ENCODE measurements at places on chromosomes 3 and 15.

GRCh38 chr3:157089455-157090221 lies 70.3 kb downstream of the CCNL1 start:
- DNase-seq = no peak

- peak; percentile 11 for DNase-seq
These were observed 179.4 kb downstream of the GBE1 start for GRCh38 chr3:81581966-81582599.

DNA sequence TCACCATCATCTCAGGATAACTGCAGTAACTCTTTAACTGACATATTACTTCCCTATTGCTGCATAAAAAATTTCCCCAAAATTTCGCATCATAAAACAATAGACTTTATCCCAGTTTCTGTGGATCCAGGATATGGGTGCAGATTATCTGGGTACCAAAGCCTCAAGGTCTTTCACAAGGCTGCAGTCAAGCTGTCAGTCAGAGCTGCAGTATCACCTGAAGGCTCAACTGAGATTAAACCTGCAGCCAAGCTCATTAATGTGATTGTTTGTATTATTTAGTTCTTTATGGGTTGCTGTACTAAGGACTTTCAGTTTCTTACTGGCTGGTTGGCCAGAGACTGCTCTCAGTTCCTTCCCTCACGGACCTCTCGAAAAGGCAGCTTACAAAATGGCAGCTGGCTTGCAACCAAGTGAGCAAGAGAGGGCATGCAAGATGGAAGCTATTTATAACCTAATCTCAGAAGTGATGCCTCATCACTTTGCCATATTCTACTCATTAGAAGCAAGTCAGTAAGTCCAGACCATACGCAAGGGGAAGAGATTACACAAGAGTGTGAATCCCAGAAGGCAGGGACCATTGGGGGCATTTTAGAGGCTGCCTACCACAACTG lies 54.9 kb downstream of the DCUN1D1 start:
- no peak for DNase-seq

DNA sequence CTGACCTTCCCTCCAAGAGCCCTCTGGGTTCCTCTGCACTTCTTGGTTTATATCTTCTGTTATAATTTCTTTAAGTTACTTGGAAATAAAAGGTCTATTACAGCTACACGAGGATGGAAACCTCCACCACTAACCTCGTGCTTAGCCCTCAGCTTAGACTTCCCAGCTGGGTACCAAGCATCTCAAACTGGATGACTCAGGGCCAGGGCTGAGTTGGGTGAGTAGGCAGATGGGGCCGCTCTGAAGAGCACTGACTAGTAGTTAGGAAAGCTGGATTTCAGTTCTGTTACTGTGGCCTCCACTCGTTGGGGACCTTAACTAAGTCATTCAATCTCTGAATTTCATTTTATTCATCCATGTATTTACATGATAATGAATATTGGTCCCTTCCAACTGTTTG lies 1036.6 kb downstream of the IGSF11 start:
- DNase-seq = no peak

DNA sequence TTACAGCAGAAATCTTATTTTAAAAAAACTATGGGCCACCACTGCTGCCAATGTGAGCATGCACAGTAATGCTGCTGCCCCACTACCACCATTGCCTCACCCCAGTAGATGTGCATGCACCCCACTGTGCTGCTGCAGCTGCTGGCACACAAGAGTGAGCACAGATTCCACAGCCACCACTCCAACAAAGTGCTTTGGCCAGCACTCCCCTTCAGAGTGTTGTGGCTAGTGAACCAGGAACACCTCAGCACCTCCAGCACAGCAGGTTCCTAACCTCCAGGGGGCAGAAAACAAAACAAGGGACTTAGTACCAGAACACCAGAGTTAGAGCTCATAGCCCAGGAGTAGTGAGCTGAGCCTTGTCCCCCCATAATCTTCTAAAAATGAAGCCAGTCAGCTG lies 629.6 kb downstream of the PYDC2 start:
- no peak for DNase-seq

GRCh38 chr3:38334142-38335055 lies 12.2 kb upstream of the XYLB start:
- no peak for DNase-seq

GRCh38 chr3:132253262-132253878 lies 63.8 kb upstream of the ACP3 start:
- DNase-seq = no peak

DNA sequence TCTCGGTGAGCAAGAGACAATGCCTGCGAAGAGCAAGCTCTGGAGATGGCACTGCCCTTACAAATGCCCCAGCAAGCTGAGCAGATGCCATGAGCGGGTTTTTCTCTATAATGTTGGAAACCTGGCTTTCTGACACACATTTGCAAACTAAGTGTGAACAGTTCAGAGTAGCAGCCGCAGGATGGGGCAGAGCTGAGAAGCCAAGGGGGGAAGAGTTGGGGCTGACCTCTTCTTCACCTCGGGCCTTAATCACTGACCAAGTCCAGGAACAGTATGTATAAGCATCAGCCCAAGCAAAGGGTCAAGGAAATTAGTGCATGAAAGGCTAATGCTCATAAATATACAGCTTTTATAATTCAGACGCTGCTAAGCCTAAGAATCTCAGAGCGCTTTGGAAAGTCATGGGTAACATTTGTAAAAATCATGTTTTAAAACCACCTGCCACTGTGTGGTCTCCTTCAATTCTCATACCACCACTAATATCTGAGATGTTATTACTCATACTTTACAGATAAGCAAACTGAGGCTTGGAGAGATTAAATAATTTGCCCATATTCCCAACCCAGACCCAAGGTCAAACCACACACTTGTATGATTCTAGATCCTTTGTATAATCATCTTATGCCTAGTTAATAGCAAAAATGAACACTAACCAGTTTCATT lies 603.4 kb downstream of the FOXP1 start:
- no peak for DNase-seq

DNA sequence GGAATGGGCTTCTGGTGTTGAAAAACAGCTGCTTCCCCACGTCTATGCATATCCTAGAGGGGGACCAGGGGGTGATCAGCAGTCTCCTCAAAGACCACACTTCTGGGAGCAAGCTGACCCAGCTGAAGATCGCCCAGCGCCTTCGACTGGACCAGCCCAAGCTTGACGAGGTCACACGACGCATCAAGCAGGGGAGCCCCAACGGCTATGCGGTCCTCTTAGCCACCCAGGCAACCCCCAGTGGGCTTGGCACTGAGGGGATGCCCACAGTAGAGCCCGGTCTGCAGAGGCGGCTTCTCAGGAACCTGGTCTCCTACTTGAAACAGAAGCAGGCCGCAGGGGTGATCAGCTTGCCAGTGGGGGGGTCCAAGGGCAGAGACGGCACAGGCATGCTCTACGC lies 2.5 kb downstream of the RBM15B start:
- no peak for DNase-seq

DNA sequence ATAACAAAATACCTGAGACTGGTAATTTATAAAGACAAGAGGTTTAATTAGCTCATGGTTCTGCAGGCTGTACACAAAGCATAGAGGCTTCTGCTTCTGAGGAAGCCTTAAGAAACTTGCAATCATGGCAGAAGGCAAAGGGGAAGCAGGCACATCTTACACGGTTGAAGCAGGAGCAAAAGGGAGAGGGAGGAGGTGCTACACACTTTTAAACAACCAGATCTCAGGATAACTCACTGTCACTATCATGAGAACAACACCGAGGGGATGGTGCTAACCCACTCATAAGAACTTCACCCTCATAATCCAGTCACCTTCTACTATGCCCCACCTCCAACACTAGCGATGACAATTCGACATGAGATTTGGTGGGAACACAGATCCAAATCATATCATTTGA lies 54.4 kb downstream of the ATP8B4 start:
- no peak for DNase-seq

DNA sequence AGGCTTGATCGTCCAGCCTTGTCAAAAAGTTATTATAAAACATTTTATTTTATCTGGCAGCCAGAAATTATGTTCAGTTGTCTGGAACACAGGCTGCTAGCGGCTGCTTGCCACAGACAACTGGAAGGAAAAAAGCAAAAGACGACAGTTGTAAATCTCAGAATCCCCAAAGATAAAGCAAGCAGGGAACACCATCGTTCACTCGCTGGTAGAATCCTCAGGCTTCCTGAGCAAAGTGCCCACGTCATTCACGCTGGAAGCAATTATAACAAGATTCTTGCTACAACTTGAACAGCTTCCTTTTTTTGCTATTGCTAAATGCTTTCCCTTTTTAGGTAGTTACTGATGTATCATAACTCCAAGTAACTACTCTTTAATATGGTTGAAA lies 33.6 kb downstream of the ADAMTS17 start:
- DNase-seq = no peak

DNA sequence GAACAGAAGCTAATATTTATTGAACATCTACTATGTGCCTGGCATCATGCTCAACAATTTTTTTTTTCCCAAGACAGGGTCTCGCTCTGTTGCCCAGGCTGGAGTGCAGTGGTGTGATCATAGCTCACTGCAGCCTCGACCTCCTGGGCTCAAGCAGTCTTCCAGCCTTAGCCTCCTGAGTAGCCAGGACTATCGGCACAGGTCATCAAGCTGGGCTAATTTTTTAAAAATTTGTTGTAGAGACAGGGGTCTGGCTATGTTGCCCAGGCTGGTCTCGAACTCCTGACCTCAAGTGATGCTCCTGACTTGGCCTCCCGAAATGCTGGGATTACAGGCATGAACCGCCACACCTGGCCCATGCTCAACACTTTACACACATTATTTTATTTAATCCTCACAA lies 35.7 kb upstream of the CILP start:
- DNase-seq = no peak

- no peak for DNase-seq
These were observed 24.4 kb downstream of the ONECUT1 start for GRCh38 chr15:52765785-52766184.

- DNase-seq = no peak
These were observed 4.1 kb upstream of the MB21D2 start for GRCh38 chr3:192921793-192922192.

DNA sequence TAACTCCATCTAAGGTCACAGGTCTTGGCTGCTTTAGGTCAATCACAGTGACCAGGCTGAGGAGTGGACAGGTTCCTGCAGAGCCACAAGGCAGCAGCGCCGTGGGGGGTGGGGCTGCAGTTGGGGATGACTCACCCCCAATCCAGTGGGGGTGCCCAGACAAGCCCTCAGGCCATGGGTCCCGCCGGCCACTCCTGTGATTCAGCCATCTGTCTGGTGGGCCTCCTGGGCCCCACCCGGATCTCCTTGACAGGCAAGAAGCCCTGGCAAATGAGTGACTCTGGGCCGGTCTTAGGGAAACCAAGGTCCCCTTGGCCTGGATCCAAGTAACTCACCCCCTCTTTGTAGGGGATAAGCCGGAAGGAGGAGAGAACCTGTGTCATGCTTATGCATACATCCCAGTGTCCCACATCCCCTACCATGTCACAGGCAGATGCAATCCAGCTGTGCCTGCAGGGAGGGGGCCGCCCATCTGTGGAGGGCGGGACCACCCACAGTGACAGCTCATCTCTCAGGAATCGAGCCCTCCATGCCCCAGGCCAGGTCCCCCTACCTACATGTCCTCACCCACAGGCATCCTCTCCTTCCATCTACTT lies 495 bp upstream of the COL7A1 start:
- DNase-seq = no peak

GRCh38 chr15:60554494-60554893 lies 75.6 kb upstream of the ICE2 start:
- no peak for DNase-seq

- no peak for DNase-seq
These were observed 69.0 kb downstream of the SLC12A8 start for GRCh38 chr3:125143538-125143937.

DNA sequence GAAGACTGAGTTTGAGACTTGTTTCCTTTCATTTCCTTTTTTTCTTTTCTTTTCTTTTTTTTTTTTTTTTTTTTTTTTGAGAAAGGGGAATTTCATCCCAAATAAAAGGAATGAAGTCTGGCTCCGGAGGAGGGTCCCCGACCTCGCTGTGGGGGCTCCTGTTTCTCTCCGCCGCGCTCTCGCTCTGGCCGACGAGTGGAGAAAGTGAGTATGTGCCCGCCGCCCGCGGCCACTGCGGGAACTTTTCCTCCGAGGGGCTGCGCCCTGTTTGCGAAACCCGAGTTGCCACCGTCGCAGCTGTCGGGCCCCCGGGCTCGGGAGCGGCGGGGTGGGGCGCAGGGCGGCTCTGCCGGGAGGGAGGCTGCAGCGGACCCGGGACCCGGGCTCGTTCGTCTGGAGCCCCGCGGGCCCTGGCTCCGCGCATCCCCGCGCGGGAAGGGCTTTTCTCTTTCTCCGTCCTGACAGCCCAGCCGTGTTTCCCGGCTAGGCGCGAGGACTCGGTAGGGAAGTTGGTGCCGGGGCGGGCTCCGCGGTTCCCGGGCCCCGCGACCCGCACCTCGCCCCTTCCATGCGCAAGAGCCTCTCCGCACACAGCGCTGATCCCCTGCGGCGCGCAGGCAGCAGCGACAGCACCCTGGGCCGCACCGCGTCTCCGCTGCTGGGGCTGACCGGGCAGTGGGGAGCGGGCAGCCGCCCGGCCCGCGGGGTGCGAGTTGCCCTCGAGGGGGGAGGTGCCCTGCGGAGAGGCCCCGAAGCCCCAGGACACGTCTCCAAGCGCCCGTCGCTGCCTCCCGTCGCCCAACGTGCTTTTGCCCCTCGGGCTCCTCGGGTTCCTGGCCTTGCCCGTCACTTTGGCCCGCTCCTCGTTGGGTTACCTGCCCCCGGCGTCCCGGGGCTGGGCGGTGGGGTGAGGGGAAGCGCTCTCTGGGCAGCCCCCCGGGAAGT lies 1.4 kb downstream of the IGF1R start:
- peak; percentile 36 for DNase-seq

- DNase-seq = peak; percentile 90
These were observed at the start of gene CHMP2B for GRCh38 chr3:87227104-87227834. Gene CHMP2B, plus strand, starts transcription at chr3:87227309. Its CDS starts 214 bp downstream, at chr3:87227523.

GRCh38 chr3:142975316-142975995 lies 12.0 kb upstream of the PAQR9 start:
- DNase-seq = no peak

DNA sequence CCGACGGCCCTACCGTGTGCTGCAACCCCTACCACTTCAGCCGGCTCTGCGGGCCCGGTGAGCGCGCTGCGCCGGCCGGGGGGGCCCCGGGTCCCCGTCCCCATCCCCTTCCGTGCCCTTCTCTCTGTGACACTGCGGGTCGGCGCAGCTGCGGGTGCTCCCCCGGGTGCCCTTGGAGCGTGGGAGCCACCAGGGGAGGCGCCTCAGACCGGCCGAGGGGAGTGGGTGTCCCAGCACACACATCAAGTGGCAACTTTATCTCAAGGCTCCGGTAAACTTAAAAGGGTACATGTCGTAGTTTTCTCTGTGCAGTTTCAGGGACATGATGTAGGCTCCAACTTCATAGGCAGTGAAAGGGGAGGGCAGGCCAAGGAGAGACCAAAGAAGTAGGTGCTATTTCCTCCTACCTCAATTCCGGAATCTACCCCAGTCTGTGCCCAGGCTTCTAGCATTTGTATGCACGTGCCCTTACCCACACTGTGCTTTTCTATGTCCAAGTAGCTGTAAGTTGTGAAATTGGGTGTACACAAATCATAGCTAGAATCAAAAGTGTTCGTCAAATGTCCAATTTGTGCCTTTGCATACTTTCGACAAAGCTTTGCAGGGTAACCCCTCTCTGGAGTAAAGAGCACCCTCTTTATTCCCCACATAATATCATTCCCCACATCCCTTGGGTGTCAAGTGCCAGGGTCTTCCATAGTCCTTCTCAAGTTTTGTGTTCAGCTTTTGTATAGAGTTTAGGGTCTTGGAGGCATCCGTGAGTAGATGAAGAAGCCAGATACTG lies 2.2 kb downstream of the SMAD6 start:
- no peak for DNase-seq

All from CD4-positive, alpha-beta T cell (primary cell).